CD4-positive, alpha-beta T cell treated with Interleukin-17A for 1 hour (primary cell): ENCODE measurements at places on chromosomes 1 and 21.

DNA sequence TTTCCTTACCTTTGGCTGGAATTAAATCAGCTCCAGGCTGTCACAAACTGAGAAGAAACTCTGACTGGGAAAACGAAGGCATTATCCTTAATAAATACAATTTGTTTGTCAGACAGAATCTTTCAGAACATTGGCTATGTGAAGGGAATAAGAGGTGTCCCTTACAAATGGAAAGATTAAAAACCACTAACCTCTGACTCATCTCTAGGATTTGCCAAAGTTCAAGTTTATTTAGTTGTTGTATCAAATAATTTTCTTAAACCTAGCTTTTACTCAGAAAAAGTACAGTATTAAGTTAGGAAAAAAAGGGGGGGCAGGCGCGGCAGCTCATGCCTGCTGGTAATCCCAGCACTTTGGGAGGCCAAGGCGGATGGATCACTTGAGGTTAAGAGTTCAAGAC, 15.7 kb downstream of the SERTAD4 start:
- DNase-seq: no peak

- DNase-seq: no peak
Measured at GRCh38 chr1:184930232-184930631, 44.1 kb downstream of the NIBAN1 start.

GRCh38 chr1:234000557-234001041, 96.1 kb downstream of the SLC35F3 start:
- DNase-seq: no peak

DNA sequence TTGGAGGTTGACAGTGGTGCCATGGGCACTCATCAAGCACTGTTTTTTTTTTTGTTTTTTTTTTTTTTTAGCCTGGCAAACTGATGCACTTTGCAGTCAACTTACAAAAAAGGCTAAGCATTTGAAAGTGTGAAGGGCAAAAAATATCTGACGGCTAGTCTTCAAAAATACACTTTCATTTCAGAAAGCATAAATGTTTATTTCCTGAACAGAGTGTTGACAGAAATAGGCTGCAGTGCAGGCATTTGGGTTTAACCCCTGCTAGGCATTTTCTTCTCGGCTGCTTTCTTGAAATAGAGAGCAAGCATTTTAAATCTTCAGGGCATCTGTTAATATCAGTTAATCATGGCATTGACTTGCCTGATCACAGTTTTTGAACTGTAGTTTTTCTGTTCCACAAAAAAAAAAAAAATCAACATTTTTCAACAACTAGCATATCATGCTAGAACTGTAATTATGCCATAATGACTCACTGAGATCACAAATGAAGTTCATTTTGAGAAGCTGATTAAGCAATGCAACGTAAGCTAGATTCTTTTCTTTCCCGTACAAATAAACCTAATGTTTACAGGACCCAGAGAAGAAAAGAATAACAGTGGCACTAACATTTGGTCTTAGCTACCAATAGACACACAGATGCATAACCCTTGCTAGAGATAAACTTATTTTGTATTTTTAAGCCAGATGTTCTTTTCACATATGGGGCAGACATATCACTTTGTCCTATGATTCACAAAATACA, 100.4 kb upstream of the USH2A start:
- no peak for DNase-seq

DNA sequence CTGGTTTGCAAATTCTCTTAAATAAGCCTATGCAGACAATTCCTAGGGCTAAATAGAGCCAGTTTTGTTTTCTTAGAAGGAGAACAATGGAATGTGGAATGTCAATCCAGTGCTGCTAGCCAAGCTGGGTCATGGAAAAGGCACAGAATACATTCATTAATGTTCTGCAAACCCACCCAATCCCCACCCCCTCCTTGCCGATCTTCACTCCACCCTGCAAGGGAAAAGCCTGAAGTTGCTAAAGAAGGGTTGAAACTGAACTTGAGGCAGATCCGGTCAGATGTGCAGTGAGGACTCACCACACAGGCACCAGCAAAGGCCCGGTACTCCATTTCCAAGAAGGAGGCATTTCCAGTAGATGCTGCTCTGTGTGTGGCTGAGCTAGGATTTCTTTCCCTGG, 179.6 kb downstream of the PLPP3 start:
- no peak for DNase-seq

DNA sequence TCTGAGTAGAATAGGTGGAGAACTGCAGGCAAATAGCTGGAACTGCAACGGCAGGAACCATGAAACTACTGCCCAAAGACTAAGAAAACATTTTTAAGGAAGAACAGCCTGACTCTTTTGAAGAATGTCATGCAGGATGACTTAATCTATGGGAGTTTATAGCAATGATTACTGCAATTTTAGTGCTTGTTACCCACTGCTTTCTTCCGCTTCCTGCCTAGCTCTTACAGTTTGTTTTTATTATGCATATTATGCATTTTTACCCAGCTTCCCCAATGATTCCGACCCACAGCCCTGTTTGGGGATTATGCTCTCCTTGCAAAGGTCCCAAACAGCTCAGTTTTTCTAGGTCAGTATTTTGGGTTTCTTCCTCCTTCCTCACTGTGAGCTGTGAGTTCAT, 71.2 kb downstream of the PCNX2 start:
- DNase-seq: no peak

DNA sequence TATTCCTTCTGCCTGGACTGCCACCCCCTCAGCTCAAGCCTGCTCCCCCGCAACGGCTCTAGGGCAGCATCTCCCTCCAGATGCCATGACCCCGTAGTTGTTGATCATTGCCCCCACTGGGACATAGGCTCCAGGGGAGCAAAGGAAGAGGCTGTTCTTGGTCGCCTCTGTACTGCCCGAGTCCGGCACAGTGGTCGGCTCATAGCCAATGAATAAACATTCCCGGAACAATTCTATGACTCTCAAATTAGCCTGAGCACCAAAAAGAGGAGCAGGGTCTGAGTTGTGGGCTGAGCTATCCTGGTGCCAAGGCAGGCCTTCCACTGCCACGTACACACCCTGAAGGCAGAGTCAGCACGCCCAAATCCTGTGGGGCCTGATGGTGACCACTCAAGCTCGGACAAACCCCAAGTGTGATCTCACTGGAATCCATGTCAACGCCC, 33.1 kb downstream of the CAPZB start:
- DNase-seq: no peak

DNA sequence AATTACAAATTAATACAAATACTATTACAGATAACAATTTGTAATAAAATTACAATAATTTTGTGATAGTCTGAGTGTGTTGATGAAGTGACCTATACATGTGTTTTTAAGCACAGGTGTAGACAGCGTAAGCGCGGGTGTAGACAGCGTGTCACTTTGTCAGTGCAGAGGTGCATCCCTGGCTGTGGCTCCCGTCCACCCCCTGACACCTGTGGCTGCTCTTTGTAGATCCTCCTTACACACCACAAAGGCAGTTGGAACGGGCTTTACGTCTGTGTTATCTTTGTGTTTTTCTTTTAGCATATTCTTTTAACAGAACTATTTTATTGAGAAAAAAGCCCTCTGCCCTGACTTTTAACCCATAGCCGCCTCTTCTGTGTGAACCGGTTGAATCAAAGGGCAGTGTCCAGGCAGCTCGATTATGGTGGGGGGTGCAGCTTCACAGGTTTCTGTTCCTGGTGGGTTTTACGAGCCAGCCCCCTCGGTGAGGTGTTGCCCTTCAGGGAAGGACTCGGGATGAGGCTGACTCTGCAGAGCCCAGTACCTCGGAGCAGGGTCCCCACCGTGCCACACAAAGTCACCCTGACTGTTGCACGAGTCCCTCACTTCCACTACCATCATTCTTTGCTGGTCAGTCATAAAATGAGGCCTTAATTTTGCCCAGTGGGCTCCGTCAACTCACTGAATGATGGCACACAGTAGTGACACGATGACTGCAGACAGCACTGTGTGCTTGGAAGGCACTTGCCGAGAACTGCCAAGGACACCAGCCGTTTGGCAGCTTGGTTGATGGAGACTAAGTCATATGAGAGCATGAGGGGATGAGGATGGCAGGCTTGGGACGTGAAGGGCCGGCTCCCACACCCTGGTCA, 86.4 kb upstream of the COL6A1 start:
- no peak for DNase-seq

- DNase-seq: no peak
Measured at GRCh38 chr1:14739082-14739832, 140.8 kb downstream of the KAZN start.

GRCh38 chr21:38211321-38211720, 45.5 kb upstream of the KCNJ15 start:
- no peak for DNase-seq

GRCh38 chr21:28078126-28078525, 914.6 kb downstream of the LTN1 start:
- DNase-seq: no peak

GRCh38 chr1:62237361-62237760, 42.7 kb downstream of the L1TD1 start:
- DNase-seq: no peak

DNA sequence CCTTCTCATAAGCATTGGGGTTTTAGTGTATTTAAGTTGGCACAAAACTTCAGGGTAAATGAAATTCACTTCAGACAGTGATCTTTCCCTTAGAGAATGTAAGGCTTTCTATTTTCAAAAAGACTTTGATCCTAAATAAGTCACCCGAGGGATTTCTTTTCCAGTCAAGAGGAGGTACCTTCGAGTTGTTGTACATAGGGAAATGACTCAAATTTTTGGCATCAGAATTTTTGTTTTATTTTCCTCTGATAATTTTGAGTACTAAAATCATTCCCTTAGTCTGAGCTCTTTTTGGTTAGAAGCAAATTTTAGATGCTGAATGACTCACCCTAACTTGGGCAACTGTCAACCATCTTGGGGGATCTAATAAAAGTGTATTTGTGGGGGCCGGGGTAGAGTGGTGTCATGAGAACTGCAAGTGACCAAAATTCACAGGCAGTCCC, 193.9 kb downstream of the DHRS3 start:
- no peak for DNase-seq

DNA sequence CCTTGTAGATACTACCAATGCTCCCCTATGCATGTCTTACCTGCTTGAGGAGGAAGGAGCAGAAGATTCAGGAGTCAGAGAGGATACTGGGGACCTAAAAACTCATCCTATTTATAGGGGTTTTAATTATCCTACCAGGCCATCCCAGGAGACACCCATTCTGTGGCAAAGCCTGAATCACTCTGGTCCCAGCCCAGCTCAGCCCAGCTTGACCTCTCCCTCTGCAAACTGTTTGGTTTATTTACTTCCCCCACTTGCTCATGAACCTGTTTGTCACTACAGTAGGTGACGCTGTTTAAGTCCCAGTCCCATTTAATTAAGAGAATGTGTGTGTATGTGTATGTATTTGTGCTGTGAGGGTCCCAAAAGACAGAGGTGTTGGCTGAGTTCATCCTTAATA, at the start of gene RPTN:
Gene RPTN (minus strand): TSS at position 85 of the 400 bp plus-strand sequence. CDS start 1,339 bp downstream, outside the sequence.
- no peak for DNase-seq

DNA sequence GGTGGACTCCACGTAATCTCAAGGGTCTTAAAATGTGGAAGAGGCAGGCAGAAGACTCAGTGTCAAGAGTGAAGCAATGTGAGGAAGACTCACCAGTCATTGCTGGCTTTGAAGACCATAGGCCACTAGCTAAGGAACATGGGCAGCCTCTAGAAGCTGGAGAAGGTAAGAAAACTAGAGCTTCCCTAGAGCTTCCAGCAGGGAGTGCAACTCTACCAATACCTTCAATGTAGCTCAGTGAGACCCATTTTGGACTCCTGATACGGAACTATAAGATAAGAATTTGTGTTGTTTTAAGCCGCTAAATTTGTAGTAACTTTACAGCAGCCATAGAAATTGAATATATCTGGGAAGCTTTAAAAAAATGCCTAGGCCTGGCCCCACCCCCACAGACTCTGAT, 18.9 kb downstream of the METTL13 start:
- DNase-seq: no peak

- DNase-seq: peak; percentile 62
Measured at GRCh38 chr1:19651141-19651737, 7.1 kb downstream of the NBL1 start.

GRCh38 chr1:88877911-88878310, 13.5 kb downstream of the GTF2B start:
- DNase-seq: no peak

DNA sequence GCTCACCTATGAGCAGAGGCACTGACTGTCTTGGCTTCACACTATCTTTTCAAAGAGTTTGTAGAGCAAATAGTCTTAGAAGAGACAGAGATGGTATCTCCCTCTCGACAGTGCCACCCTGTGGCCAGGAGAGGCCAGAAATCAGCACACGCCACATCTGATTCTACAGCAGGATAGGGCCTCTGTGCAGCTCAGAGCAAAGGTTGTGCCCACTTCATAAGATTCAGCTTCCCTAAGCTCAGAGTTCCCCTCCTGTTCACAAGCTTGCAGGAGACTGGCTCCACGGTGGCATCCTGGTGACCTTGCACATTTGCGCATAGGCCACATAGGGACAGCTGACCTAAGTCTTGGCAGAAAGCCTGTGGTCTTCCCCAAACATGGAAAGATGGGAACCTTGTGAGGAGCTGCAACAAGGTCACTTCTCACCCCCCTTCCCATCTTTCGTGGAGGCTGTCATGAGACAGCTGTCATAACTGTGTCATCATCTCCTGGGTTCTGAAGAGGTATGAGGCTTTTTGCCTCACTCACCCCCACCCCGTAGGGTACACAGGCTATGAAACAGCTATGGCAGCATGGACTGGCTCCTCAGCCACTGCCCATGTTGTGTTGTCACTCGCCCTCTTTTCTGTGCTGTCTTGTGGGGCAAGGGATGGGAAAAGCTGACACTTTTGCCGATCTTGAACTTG, 3.0 kb downstream of the ITLN2 start:
- peak; percentile 75 for DNase-seq

DNA sequence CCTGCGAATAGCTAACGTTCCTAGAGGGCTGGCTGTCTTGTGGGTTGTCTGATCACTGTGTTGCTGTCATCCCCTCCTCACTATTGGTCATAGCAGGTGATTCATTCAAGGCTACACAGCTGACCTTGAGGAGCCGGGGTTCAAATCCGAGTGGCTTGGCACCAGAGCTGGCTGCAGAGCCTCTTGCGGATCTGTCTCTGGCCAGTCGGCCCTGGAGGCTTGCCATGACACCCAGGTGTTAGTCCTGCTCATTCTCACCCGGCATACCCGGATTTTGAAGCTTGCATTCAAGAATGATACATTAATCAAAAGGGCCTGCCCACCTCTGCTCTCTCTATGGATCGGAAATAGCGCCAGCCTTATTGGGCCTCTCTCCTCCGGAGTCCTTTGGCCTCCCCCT, 110.4 kb downstream of the DHRS3 start:
- no peak for DNase-seq

GRCh38 chr1:233491953-233492620, 121.8 kb upstream of the KCNK1 start:
- DNase-seq: no peak
